D721Med (cell line): ENCODE measurements at places on chromosomes 2 and 18.
A peak's percentile ranks its signal among the peaks of the same experiment; 100 is the strongest.

DNA sequence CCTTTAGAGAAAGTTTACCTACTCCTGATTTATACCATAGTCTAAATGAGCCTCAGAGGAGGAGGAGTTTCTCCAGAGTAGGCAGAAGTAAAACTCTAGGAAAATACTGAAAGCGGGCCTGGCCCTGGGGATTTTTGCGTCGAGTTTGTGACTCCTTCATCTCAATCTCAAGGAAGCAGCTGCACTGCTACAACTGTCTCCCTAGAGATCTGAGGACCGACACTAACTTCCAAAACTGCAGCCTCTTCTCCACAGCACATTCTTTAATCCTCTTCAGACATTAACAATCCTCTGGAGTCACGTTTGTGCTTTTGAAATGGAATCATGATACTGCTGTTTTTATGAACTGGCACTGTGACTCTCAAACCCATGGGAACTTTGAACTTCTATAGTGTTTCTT lies 281.4 kb downstream of the KCNS3 start:
- DNase-seq: no peak

- no peak for DNase-seq
Observed at GRCh38 chr2:23509596-23510292, 124.8 kb downstream of the KLHL29 start.

DNA sequence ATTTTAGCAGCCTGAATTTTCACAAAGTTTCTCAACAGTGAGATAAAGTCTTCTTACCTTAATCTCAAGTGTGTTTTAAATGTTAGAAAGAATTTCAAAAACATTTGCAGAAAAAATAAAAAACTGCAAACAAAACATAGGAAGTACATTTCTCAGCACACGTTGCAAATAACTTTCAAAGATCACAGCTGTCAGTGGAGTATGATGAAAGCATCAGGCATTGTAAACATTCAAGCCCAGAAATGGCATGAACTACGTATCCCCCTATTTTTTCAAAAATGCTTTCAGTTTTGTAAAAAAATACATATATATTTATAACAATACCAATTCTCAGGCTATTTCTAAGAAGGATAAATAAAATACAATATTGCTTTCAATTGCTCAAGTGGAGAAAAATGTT lies 320.6 kb upstream of the TFPI start:
- DNase-seq: no peak

GRCh38 chr2:150391779-150392178 lies 95.7 kb downstream of the RND3 start:
- DNase-seq: no peak

DNA sequence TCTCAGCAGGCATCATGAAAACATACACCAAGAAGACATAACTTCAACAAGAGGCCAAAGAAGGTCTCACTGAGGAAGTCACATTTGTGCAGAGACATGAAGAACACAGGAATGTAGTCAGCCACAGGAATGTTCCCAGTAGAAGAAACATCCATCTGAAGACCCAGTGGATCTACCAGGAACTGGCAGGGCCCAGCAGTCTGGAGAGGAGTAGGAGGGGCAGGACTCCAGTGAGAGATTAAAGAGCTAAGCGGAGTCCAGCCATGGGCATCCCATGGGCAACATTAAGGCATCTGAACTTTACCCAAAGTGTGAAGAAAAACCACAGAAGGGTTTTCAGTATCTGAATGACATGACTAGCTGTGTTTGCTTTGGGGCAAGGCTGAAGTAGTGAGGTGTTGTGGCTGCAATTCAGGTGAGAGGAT lies 103.1 kb downstream of the UPP2 start:
- no peak for DNase-seq

- no peak for DNase-seq
Observed at GRCh38 chr2:218233543-218233942, 16.6 kb downstream of the ARPC2 start.

DNA sequence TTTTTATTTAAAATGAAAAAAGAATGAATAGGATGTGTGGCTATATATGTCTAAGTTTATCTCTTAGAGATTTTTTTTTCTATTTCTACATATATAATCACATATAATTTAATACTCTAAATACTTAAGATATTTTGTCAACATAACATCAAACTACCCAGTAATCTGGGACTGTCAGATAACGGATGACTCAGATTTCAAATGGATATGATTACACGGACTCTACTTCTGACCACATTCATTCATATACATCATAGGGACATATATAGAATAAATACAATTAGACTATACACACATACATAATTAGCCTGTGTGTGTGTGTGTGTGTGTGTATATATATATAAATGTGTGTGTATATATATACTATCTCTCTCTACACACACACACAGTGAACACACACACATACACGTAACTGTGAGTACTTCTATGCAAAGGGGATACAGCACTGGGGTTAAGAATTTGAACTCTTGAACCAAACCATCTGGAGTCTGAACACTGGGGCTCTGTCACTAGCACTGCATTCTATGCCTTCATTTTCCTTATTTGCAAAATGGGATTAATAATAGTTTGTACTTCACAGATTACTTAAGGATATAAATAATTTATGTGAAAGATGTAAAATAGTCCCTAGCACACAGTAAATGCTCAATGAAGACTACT lies 59.5 kb downstream of the CHN1 start:
- no peak for DNase-seq

GRCh38 chr2:162317861-162318327 lies 590 bp downstream of the IFIH1 start:
- no peak for DNase-seq

DNA sequence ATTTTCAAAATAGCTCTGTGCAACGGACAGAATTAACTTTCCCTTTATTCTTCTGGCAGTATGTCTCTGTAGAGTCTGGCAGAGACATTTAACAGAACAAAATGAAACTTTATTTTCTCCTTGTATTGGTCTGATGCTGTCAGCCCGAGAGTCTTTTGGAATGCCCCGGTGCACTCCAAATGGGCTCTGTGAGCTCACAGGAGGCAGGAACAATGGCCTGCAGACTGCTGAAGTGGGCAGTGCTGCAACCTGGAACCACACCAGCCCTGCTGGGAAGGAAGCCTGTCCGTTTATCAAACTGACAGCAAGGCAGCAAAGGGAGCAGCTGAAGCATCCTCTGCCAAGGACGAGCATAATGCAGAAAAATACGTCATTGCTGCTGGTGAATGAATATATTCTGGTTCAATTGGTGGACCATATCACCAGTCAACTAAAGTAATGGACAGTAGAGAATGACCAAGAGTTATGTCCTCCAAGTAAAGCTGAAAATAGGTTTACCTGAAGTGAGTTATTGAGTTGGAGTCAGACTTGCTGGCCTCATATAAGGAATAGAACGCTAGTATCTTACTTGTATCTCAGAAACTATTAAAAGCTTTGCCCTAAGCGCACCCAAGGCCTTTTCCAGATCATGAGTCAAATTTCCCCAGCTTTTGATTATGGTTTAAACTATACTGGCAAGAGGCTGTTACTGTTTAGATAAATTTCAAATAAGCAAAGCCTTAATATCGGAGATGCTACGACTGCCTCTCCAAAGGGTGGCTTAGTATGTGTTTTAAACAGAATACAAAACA lies 207.6 kb upstream of the TANK start:
- no peak for DNase-seq

DNA sequence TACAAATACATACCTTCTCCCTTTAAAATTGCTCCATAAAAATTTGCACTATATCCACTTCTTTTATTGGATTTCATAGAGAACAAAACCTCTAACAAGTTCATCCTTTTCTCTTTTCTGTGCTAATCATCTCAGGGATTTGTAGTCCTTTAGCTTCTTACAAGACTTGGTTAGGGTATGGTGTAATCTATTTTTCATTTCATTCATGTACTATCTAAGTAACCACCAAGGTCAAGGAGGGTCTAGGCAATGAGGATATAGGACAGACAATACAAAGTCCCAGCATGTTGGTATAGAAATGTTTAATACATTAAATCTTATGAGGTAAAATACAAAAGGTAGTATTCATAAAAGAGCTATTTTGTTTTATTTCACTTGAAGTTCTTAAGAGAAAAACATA lies 17.5 kb downstream of the C2orf69 start:
- DNase-seq: no peak

- no peak for DNase-seq
Observed at GRCh38 chr18:67243799-67244587, 272.5 kb downstream of the DSEL start.

GRCh38 chr18:48293954-48294898 lies 115.0 kb downstream of the ZBTB7C start:
- no peak for DNase-seq

DNA sequence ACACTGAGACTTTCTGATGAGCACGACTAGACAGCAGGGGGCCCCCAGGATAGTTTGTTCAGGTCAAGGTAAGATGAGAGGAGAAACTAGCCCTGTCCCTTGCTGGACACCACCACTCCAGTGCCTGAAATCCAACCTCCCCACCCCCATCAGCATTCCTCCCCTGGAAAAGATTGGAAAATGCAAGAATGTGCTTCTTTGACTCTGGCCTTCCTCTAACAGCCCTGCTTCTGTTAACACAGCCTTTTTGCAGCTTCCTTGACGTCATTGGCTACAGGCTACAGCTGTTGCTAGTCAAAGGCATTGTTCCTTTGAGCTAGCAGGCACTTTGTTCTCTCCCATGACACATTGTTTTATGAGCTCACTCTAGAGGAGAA lies 20.1 kb upstream of the LTBP1 start:
- no peak for DNase-seq

GRCh38 chr2:54669677-54670484 lies 53.6 kb upstream of the EML6 start:
- no peak for DNase-seq

DNA sequence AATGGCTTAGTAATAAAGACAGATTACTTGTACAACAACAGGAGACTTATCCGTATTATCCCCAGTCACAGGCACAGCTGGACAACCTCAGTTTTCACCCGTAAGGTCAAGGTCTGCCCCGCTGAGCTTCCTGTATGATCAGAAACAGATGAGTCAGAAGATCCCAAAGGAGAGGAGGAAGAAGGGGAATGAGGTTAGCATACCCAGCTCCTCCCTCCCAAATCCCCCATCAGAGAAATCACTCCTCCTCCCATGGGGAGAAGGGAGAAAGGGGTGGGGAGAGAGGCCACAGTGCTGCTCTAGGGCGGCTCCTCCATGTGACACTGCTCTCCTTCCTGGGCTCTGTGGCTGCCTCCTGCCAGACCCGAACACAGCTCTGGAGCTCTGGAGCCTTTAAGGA lies 53.8 kb upstream of the SPTBN1 start:
- no peak for DNase-seq

GRCh38 chr2:53755121-53755520 lies 12.5 kb upstream of the CHAC2 start:
- no peak for DNase-seq

- DNase-seq: no peak
Observed at GRCh38 chr18:49285627-49286026, 174.8 kb downstream of the DYM start.

GRCh38 chr2:30677861-30678385 lies 129.3 kb downstream of the CAPN13 start:
- no peak for DNase-seq

- DNase-seq: no peak
Observed at GRCh38 chr2:125526093-125526492, 1129.9 kb upstream of the GYPC start.

DNA sequence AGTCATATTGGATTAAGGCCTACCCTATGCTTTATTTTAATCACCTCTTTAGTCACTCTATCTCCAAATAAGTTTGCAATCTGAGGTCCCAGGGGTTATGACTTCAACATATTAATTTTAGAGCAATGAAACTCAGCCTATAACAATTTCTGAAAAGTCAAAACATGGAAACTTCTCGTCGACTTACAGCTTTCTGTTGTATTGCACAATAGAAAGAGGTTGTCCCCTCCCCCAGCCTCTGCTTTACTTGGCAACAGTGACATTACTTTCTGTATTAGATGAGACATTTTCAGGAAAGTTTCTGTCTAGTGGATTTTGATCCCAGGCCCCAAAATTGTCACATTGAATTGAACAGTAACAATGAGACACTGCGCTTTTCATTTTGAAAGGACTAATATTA lies 326.4 kb downstream of the THSD7B start:
- no peak for DNase-seq

DNA sequence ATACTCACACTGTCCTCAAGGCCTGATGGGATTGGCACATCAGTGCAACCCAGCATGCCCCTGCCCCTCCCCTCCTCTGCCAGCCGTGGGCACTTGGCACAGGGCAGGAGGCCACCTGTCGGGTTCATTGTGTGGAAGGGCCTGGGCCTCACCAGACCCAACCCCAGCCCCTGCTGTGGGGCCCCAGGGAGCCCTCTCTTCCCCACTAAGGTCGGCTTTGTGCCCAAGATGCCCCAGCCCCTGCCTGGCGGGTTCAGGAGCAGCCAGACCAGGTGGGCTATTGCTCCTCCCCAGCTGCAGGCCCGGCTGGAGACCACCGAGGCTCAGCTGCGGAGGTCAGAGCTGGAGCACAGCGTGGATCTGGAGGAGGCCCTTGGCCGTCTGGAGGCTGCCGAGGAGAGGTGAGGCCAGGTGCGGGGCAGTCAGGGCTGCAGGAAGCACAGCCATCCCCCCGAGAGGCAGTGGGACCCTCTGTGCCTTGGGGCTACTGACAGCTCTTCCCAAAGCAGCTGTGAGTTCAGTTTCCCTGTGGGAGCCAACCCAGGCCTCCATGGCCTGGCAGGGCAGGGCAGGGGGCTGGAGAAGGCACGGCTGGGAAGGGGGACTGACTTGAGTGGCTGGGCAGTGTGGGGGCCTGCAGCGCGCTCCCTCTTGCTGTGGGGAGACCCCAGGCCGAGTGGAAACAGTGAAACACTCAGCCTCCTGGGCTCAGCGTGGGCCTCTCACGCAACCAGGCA lies 16.3 kb downstream of the CROCC2 start:
- peak; percentile 3 for DNase-seq

GRCh38 chr2:120394764-120395163 lies 48.8 kb downstream of the INHBB start:
- no peak for DNase-seq

- DNase-seq: no peak
Observed at GRCh38 chr2:12043131-12043530, 296.7 kb downstream of the LPIN1 start.

DNA sequence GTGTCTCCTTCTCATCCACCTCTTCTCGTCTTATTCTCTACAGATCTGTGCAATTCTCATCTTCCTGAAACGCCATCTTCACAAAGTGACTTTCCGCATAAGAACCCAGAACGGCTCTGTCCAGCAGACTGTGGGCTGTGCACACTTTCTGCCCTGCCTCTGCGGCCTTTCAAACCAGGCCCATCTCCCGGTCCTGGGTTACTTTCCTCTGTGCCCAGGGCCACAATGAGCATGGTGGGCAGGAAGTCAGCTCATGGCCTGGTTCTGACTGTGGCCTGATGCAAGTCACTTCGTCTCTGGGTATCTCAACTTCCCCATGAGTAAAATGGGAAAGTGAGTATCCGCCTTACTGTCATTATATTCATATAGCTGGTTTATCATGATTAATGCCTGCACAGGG lies 71.7 kb upstream of the TMEM200C start:
- DNase-seq: no peak

- no peak for DNase-seq
Observed at GRCh38 chr18:56807901-56808300, 156.7 kb downstream of the WDR7 start.

- DNase-seq: no peak
Observed at GRCh38 chr2:238286095-238286494, 2.3 kb downstream of the PER2 start.
